ENCODE measurements at places on chromosomes 7 and 10. TPM values are rescaled to one million over a fixed set of nuclear protein-coding genes. Genes with fewer than 3 reads are reported as not detected.
A peak's percentile ranks its signal among the peaks of the same experiment; 100 is the strongest.

DNA sequence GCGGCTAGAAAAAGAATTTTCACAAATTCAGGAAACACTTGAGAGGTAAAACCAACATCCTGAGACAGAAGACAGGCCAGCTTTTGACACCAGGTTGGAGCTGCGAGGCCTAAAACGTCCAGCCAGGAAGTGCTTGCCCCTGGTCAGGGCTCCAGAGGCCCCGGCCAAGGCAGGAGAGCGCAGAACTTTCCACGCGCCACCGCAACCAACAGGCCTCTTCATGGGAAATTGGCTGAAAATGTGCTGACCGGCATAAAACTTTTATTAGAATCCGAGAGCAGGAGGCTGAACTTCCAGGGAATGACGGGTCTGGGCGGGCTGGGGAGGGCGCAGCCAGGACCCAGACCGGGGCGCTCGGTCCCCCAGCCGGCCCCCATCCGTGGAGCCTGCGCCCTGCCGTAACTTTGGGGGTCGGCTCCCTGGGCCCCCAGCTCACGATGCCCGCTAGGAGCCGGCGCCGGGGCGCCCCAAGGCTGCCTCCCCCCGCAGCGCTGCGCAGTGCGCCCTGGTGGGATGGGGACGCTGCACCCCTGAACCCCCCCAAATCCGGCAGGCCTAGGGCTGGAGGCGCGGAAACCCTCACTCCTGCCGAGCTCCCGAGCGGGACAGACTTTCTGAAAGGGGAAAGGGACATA, 414.0 kb upstream of the MKI67 start:
- DNase-seq = no peak

- no peak for DNase-seq
Observed at GRCh38 chr10:46314071-46314470, 27.3 kb downstream of the ANTXRL start.

DNA sequence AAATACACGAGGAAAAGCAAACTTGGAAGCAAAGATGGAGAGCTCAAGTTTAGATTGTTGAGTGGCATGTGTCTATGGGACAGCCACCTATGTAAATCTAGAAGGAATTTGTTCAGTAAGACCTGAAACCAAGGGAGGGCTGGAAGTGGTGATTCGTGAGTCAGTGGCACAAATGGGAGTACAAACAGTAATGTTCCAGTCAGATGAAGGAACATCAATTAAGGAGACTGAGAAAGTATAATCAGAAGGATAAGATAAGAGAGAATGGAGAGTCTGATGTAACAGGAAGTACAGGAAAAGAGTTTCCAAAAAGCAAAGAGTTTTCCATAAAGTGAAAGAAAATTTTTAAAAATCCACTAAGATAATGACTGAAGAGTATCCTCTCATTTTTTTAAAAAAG, 544.2 kb downstream of the KIF20B start:
- DNase-seq = no peak

The ACBD7 gene
- polyA plus RNA-seq = 6.6 TPM

DNA sequence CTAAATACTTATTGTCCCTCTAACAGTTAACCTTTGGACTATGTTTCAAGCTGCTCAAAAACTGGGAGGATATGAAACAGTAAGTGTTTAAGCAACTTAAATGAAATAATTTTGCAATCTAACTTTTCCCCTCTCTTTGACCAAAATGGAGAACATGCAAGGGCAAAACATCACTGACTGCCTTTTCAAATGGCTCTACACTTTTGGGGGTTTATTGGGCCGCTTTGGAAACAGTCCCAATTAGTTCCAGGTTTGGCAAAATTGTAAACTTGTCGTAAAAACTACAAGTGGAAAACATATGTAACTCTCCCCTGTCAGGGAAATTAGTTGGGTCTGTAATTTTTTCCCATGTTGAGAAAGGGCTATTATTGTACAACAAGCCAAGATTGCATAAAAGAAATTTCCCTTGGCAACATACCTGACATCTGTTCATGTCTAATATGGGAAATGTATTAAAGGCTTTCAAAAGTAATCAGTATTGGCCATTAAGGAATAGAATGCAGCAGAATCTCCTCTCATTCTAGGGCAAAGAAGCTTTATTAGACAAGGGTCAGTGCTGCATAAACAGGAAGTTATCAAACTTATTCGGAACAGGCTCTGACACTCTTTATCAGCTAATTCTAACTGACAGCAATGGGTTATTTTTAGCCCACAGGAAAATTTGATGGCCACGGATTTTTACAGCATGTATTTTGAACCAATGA, 157.9 kb downstream of the ARID5B start:
- DNase-seq = no peak

The EBLN1 gene
- polyA plus RNA-seq = not detected

DNA sequence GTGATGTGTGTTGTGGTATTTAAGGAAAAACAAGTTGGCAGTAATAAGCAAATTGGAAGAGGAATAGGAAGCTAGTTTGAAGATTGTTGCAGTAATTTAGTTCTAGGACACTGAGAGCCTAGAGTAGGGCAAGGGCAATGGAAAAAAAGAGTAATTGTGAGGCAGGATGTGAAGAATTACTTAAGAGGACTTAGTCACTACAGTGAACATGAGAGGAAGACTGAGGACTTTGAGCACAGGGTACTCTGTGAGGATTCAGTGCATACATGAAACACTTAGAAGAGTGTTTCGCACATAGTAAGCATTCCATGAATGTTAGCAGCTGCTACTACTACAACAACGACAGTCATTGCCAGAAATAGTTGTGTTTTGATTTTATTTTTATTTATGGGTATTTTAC, 30.9 kb upstream of the DKK1 start:
- DNase-seq = no peak

The FAM131B gene
- 2.6 TPM for polyA plus RNA-seq

GRCh38 chr10:77592510-77592909, 45.1 kb downstream of the KCNMA1 start:
- DNase-seq = no peak

DNA sequence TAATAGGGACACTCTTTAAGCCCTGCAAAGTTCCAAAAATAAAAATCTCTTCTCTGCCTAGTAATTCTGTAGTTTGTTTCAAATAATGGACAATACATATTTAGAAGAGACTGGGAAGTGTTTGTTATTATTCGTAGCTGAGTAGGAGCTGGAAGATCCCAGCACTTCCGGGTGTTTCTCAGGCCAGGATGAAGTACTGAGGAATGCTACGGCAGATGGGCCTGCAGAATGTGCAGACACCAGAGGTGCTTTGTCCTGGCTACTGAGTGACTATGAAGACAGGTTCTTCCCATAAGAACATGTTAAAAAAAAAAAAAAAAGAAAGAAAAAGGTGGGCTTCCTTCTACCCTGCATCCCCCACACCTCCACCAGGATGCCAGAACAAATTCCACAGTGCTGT, 36.1 kb downstream of the ETV1 start:
- DNase-seq = no peak

GRCh38 chr7:30791114-30791513, 19.9 kb downstream of the MINDY4 start:
- DNase-seq = no peak

DNA sequence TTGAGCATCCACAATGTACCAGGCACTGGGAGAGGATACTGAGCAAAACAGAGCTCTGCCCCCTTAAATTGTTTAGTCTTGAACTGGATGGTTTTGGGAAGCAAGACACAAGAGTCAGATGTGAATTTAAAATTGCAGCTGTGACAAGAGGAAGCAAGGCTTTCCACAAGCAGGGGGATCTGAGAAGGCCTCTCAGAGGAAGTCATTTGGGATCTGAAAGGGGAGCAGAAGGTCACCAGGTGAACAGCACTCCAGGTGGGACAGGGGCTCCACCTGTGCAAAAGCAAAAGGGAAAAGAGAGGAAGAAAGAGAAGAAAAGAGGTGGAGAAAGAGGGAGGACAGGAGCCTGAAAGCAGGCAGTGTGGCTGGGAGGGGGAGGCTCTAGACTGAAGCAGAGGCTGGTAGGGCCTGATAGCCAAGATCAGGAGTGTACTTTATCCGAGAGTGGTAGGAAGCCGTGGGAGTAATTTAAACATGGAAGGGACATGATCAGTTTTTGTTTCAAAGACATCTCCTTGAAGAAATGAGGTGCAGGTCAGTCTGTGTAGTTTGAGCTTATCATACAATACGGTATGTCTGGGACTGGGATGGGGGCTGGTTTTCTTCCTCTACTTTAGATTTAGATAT, 76.1 kb upstream of the DUSP5 start:
- no peak for DNase-seq

GRCh38 chr10:971150-971542, 17.1 kb upstream of the GTPBP4 start:
- no peak for DNase-seq

DNA sequence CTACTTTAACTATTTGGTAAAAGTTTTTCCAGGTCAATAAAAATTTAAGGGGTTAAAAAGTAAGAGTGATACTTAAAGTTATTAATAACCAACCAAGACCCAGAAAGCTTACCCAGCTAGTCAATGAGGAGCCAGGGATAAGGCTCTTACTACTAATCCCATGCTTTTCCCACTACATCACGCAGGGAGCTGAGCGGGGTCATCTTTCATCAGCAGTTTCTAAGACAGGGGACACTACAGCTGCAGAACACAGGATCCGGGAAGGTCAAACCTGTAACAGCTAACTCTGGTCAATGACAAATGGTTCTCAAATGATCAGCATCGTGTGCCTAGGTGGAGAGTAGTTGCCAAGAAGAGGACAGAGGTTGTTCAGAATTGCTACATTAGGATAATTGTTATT, 65.1 kb downstream of the RSU1 start:
- no peak for DNase-seq

DNA sequence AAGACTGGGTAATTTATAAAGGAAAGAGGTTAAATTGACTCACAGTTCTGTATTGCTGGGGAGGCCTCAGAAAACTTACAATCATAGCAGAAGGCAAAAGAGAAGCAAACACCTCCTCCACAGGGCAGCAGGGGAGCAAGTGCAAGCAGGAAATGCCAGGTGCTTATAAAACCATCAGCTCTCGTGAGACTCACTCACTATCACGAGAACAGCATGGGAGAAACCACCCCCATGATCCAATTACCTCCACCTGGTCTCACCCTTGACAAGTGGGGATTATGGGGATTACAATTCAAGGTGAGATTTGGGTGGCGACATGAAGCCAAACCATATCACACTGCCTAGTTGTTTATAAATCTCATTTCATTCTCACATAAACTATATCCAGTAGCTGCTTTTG, 28.0 kb upstream of the CPN1 start:
- DNase-seq = no peak

DNA sequence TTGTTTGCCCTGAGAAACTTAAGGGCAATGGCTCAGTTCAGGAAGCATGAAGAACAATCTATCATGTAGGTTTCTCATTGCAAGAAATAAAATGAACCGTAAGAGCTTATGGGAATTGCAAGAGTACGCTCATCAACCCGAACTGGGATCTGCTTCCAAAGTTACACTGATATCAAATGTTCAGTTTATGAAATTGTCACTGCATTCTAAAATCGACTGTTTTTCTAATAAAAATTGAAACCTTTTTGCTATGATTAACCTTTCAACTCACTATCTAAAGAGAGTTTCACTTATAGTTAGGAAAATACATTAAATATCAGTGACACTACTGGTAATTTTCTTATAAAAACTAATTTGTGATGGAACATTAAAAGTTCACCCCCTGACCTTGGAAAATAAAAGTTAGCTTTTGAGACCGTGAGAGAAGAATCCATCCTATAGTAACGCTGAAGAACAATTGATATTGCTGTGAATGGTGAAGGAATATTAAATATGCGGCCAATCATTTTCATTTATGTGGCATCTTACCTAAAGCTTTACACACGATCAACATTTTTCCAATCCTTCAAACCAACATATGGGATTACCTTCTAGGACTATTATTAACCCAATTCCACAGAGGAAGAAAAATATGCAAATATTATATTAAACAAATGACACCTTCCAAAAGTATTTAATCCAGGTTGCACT, 2.2 kb downstream of the MEOX2 start:
- no peak for DNase-seq

The ACBD5 gene
- polyA plus RNA-seq = 30.1 TPM

- DNase-seq = no peak
Observed at GRCh38 chr7:82715344-82715743, 271.8 kb upstream of the CACNA2D1 start.

DNA sequence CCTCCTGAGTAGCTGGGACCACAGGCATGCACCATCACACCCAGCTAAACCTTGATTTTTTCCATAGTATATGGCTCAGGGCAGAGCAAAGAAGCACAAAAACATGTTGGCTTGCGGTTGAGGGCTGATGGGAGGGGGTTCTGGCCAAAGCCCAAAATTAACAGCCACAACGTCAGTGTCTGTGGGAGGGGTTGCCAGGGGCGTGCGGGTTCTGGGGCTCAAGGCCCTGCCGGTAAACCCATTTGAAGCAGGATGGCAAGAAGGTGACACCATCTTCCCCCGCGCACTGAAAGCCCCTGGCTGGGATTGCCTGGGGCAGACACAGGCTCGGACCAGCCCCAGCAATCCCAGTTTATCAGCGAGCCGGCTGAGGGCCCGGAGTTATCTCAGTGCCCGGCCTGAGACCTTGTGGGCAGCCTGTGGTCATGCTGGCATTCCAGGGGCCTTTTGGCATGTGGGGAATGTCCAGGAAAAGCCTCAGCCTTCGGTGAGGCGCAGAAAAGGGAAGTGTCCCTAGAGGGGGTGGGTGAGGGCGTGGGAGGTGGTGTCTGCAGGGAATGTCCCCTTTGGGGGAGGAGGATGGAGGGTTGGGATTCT, 167.7 kb upstream of the TNRC18 start:
- DNase-seq = no peak

DNA sequence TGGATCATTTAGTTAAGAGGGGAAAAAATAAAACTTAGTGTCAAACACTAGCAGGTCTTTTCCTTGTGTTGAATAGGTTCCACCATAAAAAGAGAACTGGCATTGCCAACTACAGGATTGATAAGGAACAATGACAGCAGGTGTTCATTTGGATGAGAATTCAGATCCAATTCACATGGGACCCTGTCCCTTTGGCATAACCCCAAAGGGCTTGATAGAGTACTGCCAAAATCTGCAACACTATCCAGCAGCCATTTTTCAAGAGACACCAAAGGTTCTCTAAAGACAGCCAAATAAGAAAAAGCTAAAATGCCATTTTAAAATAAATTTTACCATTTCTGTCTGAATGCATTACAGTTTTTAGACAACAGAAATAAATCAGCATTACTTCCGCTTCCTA, 422.3 kb downstream of the DGKB start:
- DNase-seq = no peak

GRCh38 chr7:116355424-116355765, 144.1 kb upstream of the CAV2 start:
- no peak for DNase-seq

The ZNF853 gene
- polyA plus RNA-seq = 14.7 TPM

- no peak for DNase-seq
Observed at GRCh38 chr7:44308596-44309270, 16.7 kb downstream of the CAMK2B start.

- no peak for DNase-seq
Observed at GRCh38 chr7:81929386-81929785, 159.5 kb upstream of the HGF start.

DNA sequence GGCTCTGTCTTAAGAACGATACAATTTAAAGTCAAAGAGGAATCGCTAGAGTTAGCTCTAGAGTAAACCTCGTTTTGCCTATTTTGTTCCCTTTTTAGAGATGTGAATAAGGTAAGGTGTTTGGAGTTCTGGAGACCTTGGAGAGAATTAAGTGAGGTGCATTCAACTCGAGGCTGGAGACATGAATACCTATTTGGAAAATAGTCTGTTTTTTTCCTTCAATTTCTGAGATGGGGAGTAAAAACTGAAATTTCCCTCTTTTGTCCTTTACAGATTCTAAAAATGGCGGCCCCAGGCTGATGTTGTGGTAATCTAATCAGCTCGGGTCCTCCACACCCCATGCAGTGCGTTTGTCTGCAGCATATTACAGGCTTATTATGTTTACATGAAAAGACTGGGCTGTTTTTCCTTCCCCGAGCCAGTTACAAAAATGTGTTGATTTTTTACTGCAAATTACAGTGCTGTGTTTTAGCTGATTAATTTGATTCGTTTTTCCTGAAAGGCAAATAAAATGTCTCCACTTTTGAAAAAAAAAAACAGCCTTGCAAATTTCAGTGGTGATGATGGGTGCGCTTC, 1.5 kb downstream of the KMT2E start:
- DNase-seq = peak; percentile 58

Measured in renal pelvis (tissue), 12 donors.